ENCODE measurements at places on chromosomes 5 and 9.

DNA sequence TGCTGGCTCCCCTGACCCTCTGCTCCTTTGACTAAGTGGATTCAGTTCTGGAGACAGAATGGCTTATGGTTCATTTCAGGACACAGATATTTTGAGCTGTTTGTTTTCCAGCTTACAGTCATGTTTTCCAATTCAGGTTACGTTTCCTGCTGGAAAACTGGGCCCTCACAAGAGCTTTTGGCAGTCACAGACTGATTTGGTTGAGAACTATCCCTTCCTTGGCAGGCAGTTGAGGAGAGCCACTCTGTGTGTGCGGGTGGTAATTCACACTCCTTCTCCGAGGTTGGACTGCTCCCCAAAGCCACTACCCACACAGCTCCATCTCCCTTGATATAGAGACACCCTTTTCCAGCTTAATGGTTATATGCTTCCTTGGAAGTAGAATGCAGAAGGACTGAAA lies 534.5 kb downstream of the TMEM38B start:
- ATAC-seq = no peak

- ATAC-seq = no peak
Observed at GRCh38 chr5:30607301-30607894, 586.1 kb upstream of the CDH6 start.

DNA sequence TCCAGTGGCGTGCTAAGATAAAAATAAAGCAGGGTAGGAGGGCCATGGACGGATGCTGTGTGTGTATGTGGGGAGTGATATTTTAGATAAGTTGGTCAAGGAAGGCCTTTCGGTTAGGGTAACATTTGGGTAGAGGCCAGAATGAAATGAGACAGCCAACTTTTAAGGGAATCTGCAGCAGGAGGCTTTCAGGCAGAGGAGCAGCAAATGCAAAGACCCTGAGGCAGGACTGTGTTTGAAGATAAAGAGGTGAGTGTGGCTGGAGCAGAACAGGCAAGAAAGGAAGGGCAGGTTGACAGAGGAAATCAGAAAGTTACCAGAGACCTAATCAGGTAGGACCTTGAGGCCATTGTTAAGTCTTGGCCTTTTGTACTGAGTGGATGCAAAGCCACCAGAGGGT lies 106.2 kb downstream of the MAST4 start:
- no peak for ATAC-seq

GRCh38 chr5:164962329-164962961 lies 1457.0 kb downstream of the MAT2B start:
- ATAC-seq = no peak

- ATAC-seq = no peak
Observed at GRCh38 chr5:104778-105296, 12.9 kb downstream of the PLEKHG4B start.

DNA sequence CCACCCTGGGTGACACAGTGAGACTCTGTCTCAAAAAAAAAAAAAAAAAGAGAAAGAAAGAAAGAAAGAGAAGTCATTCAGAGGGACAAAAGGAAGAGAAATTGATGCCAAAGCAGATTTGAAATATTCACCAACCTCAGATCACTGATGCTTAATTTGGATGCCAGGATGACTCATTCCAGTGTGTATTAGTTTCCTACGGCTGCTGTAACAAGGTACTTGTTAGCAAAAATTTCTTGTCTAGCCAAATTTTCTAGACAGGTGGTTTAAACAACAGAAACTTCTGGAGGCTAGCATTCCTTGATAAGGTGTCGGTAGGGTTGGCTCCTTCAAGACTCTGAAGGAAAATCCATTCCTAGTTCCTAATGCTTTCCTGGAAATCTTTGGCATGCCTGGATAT lies 42.1 kb downstream of the POU4F3 start:
- ATAC-seq = no peak

GRCh38 chr5:65722575-65723403 lies 784 bp downstream of the NLN start:
- peak; percentile 67 for ATAC-seq

GRCh38 chr9:100602342-100602801 lies 24.5 kb downstream of the CAVIN4 start:
- peak; percentile 68 for ATAC-seq

DNA sequence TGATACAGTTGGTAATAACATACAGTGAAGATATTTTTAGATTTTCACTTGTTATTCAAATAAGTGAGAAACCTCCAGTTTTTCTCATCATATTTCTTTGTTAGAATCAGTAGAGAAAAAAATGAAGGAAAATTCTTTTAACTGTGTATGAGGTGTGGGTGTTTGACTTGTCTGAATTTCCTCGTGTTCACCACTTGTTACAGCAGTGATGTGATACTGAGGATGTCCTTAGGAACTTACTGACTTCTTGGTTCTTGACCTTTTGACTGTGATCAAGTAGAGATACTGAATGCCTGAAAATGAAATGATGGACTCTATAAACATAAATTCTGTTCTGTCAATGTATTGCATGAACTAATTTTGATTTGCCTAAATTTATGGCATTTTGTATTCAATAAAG lies 10.7 kb downstream of the PBX3 start:
- ATAC-seq = no peak

DNA sequence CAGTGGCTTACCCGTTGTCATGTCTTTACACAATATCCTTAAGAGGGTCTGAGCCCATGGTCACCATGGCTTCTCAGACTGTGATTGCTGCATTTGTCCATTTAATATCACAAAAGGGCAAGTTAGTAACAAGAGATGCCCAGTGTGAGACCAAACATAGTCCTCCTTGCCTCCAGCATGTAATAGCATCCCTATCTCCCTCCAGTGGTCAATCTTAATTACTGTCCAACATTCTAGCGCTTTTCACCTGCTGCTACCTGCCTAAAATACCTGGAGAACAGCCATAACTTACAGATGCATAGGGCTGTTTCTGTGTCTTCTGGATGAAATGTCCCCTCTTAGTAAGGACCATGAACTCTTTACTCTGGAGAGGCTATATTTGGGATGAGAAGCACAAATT lies 267.2 kb upstream of the DAB2 start:
- no peak for ATAC-seq

DNA sequence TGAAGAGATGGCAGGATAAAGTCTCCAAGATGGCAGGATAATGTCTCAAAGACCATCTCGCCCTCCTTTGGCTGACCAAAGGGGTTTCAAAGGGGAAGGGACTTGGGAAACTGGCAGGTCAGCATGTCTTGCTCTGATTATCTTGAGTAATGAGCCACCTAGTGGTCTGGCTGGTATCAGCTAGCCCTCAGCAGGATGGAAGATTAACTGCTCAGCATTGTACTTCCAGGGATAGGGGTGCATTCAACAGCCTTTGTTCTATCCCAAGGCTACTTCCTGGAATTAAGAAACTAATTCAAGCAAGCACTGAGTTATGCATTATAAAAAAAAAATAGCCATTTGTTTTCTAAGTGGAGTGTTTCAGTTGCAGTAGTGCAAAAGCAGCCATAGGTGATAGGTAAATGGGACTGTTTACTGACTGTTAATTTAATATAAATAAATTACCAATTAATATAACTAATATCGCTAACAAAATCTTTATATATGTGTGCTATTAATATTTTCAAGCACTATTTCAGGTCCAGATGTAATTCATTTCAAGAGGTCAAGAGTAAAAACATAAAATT lies 555.5 kb downstream of the CDH9 start:
- ATAC-seq = peak; percentile 76

DNA sequence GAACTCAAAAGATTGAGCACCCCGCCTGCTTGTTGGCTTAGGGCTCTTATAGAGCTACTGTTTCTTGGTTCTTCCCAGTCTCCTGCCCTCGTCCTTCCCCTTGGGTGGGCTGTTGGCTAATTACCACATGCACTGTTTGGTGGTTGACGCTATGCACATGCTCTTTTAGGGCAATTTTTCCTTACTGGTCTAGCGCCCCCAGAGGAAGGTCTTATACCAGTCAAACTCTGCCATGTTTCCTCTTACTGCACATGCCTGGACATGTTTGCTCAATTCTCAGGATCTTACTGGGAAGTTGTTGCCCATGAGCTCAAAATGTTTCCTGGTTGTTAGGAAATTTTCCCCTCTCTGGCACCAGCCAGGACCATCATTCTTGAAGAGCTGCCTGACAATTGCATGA lies 101.9 kb downstream of the SLC28A3 start:
- no peak for ATAC-seq

DNA sequence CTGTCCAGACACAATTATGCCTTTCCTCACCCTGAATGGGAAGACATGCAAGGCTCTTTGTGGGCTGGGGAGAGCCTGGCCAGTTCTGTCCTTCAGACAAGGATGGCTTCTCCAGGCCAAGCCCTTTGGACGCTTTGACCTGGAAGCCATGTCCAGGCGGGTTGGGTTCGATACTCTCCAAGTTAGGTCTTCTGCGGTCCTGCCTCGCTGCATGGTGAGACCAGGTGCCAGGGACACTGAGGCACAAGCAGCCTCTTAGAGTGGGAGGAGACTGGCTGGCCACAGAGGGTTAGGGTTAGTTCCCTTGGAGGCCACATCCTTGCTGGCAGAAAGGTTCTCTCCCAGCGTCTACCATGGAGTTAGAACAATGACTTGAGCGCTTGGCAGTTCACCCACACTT lies 67.6 kb downstream of the SHB start:
- no peak for ATAC-seq

DNA sequence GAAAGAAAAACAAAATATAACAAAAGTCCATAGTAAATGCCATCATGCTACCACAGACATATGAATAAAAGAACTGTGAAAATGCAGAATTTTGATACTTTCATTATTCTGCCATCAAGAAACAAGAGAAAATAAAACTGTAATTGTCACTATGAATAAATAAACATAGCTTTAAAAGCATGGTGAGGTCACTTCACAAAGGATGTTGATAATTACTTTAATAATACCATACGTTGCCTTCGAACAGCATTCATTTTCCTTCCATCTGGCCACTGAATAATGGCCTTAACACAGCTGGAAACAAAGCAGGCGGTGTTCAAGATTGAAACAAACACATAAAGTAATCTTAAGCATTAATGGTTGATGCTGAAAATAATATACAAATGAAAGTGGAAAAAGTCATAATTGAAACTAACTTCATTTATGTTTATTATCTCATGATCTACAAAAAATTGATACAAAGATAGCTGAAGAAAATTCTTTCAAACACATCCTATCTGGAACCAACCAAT lies 102.0 kb downstream of the AGTPBP1 start:
- ATAC-seq = no peak

GRCh38 chr5:74638970-74639806 lies 1.3 kb downstream of the ENC1 start:
- ATAC-seq = peak; percentile 13

DNA sequence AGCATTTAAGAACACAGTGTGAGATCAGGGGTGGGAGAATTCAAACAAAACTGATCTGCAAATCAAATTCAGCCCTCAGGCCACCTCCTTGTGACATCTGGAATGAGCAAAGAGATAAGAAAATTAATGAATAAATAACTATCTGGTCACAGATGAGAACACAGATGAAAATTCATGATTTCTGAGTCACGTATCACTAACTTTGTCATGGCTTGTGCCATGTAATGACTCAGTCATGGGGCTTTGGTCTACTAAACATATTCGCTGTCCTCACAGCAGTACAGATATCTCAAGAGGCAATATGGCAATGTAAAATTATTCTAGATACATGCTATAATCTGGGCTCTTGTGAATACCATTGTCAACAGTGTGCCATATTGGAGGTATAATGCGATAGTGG lies 274.4 kb downstream of the MAN2A1 start:
- ATAC-seq = no peak

DNA sequence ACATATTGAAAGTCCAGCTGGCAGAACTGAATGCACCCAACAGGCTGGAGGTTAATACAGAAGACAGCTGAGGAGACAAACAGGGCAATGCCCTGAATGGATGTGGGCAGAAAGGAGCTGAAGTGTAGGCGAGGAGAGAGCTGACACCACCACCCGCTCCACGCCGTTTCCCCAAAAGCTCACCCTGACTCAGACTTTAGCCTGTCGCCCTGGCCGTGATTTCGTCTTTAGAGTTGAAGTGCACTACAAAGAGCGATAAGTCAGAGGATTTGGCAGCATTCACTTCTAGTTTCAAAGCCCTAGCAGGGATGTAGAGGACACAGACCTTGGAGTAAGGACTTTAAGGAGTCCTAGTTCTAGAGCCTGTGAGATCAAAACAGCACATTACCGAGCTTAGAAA lies 2.2 kb upstream of the ERAP1 start:
- ATAC-seq = no peak

- no peak for ATAC-seq
Observed at GRCh38 chr9:75152416-75152815, 64.1 kb downstream of the OSTF1 start.

- ATAC-seq = no peak
Observed at GRCh38 chr5:464843-465590, 22.0 kb downstream of the EXOC3 start.

Measured in SK-N-SH treated with all-trans-retinoic acid at 6 μM for 48 hours (cell line).